ENCODE measurements at places on chromosomes 7 and 10.

DNA sequence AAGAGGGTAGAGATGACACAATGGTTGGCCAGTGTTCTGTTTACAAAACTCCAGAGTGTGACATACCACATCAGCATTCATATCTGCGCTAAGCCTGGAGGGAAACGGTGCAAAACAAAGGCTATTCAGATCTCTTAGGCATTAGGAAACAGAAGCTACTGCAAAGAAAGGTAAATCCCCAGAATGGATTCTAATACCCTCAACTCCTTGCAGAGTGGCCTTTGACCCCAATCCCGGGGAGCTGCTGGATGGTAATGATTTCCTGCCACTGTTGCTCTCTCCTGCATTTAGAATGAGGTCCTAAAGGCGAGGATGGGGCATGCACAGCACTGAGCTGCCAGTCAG, 65.2 kb downstream of the AOAH start:
- no peak for DNase-seq
- no peak overlapping the region for H3K4me3 ChIP-seq
- no peaks in the 10 kb centered on the region for H3K4me1 ChIP-seq
- no peaks in the 10 kb centered on the region for H3K36me3 ChIP-seq
- no peak overlapping the region for H3K27ac ChIP-seq

GRCh38 chr7:50618281-50618680, 53.1 kb upstream of the DDC start:
- no peak overlapping the region for H3K27ac ChIP-seq
- no peaks in the 10 kb centered on the region for H3K27me3 ChIP-seq
- no peaks in the 10 kb centered on the region for H3K36me3 ChIP-seq
- no peak overlapping the region for H3K4me3 ChIP-seq
- DNase-seq: no peak

DNA sequence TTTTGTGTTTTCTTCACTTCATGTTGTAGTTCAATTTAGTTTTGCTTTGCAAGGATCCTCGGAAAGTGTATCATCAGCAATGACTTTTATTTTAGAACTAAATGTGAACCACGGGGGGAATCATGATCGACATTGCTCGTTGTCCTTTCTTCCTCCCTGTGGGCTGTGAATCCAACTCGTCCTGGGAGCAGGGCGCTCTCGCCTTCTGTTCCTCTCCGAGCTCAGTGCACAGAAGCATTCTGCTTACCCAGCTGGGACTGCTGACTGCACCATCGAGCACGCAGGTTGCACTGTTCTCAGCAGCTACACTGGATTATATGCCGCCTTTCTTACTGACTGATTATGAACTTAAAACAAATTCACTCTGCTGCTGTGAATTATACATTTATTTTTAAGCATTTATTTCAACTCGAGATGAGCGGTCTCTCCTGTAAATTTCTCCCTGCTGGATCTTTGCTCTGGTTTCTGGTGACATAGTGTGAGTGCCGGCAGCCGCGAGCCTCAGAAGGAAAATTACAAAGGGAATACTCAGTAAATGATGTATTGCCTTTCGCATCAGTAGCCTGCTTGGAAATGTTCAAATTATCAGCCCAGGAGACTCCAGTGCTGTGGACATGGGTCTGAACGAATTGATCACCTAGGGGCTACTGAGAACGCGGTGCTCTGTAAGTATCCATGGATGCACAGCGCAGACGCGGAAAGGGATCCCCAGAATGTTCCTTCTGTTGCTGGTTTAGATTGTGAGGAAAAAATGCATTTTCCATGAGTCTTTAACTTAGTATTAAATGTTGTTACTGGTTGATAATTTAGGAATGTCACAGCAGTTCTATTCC, 92.6 kb downstream of the PTPRE start:
- peaks cover 2% of the 10 kb centered on the region for H3K27me3 ChIP-seq
- DNase-seq: no peak
- no peaks in the 10 kb centered on the region for H3K36me3 ChIP-seq

DNA sequence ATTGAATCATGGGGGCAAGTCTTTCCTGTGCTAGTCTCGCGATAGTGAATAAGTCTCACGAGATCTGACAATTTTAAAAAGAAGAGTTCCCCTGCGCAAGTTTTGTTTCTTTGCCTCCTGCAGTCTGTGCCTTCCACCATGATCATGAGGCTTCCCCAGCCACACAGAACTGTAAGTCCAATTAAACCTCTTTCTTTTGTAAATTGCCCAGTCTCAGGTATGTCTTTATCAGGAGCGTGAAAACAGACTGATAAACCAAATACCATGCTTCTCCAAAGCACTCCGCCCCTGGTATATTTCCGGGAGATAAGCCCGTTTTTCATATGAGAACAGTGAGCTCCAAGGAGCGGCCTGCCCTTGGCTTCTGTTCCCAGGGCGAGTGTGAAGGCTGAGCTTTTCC, 118.9 kb downstream of the EVX1 start:
- no peaks in the 10 kb centered on the region for H3K36me3 ChIP-seq
- H3K4me1 ChIP-seq: no peaks in the 10 kb centered on the region
- no peaks in the 10 kb centered on the region for H3K27me3 ChIP-seq
- H3K27ac ChIP-seq: peak overlapping the region; percentile 28
- peak; percentile 42 for DNase-seq

DNA sequence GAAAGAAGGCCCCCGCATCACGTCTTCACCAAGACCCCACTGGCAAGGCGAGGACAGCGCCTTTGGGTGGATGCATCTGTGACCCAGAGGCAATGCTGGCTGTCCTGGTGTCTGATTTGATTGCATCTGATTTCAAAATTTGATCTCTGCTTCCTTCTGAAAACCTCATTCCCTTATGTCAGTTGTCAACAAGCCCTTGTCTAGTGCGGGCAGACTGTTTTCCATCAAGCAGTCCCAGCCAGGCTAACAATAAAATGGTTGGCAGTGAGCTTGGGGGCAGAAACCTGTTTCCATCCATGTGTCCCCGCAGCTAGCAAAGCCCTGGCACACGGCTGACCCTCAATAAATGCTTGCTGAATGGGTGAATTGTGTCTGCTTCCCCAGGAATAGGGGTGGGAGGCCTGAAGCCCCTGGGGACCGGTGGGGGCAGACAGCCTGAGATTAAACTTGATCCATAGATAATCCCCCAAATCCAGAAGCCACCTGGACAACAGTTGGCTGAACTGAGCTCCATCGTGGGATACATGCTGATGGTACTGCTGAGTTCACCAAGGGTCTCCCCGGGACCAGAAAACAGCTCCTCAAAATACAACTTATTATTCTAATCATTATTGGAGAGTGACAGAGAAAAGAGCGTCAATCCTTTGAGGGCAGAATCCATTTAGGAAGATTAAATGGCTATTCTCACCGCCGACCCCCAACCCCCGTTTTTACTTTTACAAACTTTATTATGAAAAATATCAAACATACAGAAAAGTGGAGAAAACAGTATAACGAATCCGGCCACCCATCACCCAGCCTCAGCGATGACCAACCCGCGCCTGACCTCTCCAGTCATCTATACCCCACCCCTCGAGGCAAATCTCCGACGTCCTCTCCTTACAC, 912 bp upstream of the DUSP5 start:
- H3K27ac ChIP-seq: peak overlapping the region; percentile 86
- peak overlapping the region; percentile 52 for H3K4me3 ChIP-seq
- H3K4me1 ChIP-seq: no peaks in the 10 kb centered on the region
- no peaks in the 10 kb centered on the region for H3K36me3 ChIP-seq

DNA sequence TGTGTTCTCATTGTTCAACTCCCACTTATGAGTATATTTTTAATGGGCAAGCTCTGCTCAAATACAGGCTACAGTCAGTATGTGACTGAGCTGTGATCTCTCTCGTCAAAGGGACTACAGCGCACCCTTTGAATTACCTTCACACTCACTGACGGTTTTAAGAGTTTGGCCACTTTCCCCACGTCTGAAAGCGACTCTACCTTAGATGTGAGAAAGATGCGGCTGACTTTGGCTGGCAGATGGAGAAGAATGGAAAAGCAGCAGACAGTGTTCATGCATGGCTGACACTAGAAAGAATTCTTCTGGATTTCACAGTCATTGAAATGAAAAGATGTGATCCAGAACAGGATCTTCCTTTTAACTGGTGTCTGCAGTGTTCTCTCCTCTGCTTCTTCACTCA, 2.0 kb upstream of the ATRNL1 start:
- no peak overlapping the region for H3K27ac ChIP-seq
- no peak overlapping the region for H3K4me3 ChIP-seq
- no peaks in the 10 kb centered on the region for H3K36me3 ChIP-seq
- no peaks in the 10 kb centered on the region for H3K4me1 ChIP-seq
- no peaks in the 10 kb centered on the region for H3K27me3 ChIP-seq

DNA sequence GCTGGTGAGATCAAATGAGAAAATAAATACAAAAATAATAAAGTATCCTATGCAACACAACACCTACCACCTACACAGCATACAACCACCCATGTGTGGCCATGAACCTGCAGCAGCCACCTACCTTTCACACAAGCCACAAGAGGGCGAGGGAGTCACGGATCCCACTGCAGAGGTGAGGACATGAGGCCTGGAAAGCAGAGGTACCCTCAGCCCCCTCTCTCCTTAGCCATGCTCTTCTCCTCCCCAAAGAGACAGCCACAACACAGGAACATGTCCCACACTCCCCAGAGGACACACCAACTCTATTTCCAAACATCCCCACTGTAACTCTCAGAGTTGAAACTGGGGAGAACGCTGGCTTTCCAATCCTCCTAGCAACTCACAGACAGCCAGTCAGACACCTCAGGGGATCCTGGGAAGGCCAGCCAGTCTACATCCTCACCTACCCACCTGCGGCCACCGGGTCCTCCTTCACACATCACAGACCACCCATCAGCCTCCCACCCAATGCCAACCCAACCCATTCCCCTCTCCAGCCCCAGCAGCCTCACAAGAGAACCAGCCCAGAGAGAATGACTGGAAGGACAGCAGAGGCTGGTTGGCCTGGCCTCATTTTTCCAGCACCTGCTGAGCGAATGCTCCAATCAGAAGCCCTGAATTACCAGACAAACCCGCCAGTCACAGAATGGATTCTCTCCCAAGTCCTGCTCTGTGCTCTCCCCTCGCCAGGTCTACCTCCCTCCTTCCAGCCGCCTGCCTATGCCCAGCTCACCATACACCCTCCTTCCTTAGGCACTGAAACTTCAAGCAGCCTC, 18.4 kb downstream of the DLG5 start:
- no peaks in the 10 kb centered on the region for H3K27me3 ChIP-seq
- no peaks in the 10 kb centered on the region for H3K36me3 ChIP-seq
- H3K27ac ChIP-seq: peak overlapping the region; percentile 47
- H3K4me1 ChIP-seq: peaks cover 12% of the 10 kb centered on the region
